ENCODE measurements at places on chromosomes 16 and 17.
A peak's percentile ranks its signal among the peaks of the same experiment; 100 is the strongest.

- no peak for DNase-seq
These were observed 84.2 kb downstream of the ZFHX3 start for GRCh38 chr16:72963533-72964315.

DNA sequence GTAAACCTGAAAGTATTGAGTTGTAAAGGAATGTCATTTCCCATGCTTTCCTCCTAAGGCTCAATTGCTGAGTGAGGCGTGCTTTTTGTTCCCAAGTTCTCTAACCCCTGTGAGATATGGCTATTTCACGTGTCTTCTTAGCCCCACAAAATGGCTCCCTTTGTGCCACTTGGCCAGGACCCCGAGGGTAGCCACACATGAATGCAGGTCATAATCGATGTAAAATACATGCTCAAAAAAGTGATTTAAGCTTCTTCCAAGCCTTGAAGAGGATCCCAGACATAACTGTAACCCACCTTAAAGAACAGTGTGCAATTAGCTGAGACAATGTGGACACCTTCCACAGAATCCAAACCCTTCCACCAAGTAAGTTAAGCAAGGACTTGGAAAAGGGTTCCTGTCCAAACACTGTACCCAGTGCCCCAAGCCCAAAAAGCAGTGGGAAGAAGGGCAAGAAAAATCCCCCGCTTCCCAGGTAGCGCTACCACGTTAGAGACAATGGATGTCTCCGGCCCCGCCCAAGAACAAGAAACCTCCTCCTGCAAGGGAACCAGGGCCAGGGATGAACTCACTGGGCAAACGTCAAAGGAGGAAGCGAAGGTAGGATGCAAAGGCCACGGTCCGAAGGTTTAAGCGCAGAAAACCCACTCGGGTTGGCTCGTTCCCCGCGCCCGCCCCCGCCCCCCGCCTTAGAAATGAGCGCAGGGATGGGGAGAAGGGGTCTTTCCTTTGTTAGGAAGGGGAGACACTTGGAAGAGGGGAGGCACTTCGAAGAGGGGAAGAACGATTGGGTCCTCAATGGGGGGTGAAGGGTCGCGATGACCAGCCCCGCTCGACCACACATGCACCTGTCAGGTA is 1.2 kb downstream of the JPT1 start:
- DNase-seq: peak; percentile 44

DNA sequence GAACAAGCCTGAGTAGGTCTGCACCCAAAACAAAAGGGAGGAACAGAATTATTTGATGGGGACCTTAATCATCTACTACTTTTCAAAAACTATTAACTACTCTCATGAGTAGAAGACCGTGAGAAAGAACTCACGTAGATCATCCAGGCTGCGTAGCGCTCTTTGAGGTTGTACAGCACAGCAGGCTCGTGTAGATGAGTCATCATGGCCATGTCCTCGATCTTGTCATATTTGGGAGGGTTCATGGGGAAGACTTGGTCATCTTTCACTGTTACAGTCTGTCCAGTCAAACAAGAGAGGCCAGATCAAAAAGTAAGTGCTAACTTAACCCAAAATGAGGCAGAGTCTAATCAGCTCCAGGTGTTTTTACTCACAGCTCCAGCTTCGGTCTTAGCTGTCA is 2.3 kb downstream of the MYH1 start:
- no peak for DNase-seq

- no peak for DNase-seq
These were observed 11.5 kb downstream of the MAPT start for GRCh38 chr17:45905814-45906213.

GRCh38 chr17:17810895-17811248 is 25.9 kb downstream of the SREBF1 start:
- no peak for DNase-seq

DNA sequence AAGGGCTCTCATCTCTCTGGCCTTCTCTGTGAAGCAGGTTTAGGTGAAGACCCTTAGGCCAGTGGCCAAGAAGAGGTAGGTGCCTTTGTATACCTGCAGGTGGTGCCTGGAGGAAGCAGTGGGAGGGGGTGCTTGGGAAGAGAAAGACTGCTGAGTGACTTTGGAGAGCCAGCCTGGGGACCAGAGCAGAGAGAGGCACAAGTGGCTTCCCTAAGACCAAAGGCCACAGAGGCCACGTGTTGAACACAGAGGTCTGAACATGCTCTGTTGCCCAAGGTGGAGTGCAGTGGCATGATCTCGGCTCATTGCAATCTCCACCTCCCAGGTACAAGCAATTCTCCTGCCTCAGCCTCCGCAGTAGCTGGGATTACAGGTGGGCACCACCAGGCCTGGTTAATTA is 103.5 kb downstream of the CPPED1 start:
- no peak for DNase-seq

- no peak for DNase-seq
These were observed 31.9 kb downstream of the MSI2 start for GRCh38 chr17:57288040-57288772.

GRCh38 chr17:49676276-49676868 is 1.5 kb downstream of the SPOP start:
- DNase-seq: no peak

- no peak for DNase-seq
These were observed 33.3 kb downstream of the OR1D5 start for GRCh38 chr17:3030096-3030495.

DNA sequence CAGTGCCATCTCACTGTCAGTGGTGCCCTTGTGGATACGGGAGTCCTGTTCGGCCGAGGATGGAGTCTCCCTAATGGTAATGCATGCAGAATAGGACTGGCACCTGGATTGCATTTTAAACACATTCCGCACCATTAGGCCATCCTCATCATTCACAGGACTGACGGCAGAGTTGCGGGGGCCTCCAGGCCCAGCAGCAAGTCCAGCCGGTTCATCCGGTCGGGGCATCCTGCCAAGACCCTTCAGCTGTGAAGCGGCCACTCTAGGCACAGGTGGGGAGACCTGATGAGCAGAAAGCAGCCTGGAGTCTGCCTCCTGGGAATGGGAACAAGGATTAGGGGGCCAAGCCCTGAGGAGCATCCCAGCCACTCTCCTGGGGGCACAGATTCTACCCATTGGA is 90.3 kb upstream of the XYLT1 start:
- no peak for DNase-seq

DNA sequence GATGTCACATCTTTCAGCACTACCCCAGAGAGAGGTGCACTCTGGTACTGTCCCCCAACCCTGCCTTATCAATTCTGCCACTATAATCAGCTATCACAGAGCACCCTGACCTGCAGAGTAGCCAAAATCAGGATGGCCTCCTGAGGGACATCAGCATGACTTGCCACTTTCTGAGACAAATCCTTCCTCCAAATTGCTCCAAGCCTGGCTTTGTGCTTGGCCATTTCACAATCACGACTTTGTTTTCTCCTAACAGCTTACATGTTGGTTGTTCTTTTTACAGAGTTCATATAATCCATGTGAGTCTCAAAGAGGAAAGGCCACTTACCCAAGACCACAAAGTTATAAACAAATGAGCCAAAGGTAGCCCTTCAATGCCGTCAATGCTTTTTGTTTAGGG is 449.0 kb upstream of the CDH5 start:
- no peak for DNase-seq

DNA sequence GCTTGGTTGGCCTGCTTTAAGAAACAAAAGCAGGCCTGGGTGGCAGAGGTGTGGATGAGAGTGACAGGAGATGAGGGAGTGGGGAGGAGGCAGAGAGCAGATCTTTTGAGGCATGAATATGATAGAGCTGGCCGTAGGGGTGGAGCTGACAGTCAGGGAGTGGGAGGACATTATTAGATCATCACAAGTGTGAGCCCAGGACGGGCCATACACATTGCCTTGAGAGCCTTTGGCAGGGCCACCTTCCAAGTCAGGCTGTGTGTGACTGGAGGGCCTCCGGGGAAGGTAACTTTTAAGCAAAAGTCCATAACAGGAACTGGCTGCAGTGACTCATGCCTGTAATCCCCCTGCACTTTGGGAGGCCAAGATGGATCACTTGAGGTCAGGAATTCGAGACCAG is 26.3 kb downstream of the GINS3 start:
- DNase-seq: no peak

- DNase-seq: no peak
These were observed 118.2 kb upstream of the SMURF2 start for GRCh38 chr17:64780096-64781013.

GRCh38 chr16:19338335-19338734 is 52.8 kb downstream of the CLEC19A start:
- peak; percentile 42 for DNase-seq

GRCh38 chr17:12320286-12320685 is 299.6 kb downstream of the MAP2K4 start:
- DNase-seq: no peak

GRCh38 chr17:59634632-59635541 is 15.2 kb downstream of the CLTC start:
- DNase-seq: no peak

- DNase-seq: no peak
These were observed 77.2 kb upstream of the TBX2 start for GRCh38 chr17:61322325-61323002.

DNA sequence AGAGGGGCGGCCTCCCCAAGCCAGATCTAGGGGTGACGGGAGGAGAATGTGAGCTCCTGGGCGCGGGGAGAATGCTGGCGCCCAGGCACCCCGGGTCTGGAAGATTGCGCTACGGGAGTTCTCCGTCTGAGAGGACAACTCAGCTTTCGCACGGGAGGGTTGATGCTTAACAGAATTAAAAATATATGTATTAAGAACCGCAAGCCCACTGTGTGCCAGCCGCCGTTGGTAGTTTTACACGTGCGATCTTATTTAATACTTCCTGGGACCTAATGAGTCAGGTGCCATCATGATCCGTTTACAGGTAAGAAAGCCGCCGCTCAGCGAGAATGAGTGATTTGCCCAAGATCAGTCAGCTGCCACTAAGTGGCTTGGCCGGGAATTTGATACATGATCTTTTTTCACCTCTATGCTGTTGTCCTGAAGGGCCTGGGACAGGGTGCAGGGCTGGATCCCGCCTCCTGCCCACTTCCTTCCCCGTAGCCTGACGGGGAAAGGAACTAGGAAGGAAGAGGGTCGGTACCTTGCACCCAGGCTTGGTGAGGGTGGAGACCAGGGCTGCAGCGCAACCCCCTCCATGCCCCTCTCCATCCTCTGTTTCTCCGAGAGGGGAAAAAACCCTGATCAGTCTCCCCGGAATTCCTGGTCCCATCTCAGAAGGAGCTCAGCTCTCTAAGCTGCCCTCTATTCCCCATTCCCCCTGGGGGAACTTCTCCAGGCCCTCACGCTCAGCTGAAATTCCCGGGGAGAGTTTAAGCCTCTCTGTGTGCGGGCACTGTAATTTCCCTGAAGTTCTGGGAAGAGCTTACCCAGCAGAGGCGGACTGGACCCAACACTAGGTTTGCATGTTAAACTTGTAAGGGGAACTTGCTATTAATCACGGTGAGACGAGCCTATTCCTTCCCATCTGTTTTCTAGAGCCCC is 983 bp downstream of the VAT1L start:
- DNase-seq: no peak

DNA sequence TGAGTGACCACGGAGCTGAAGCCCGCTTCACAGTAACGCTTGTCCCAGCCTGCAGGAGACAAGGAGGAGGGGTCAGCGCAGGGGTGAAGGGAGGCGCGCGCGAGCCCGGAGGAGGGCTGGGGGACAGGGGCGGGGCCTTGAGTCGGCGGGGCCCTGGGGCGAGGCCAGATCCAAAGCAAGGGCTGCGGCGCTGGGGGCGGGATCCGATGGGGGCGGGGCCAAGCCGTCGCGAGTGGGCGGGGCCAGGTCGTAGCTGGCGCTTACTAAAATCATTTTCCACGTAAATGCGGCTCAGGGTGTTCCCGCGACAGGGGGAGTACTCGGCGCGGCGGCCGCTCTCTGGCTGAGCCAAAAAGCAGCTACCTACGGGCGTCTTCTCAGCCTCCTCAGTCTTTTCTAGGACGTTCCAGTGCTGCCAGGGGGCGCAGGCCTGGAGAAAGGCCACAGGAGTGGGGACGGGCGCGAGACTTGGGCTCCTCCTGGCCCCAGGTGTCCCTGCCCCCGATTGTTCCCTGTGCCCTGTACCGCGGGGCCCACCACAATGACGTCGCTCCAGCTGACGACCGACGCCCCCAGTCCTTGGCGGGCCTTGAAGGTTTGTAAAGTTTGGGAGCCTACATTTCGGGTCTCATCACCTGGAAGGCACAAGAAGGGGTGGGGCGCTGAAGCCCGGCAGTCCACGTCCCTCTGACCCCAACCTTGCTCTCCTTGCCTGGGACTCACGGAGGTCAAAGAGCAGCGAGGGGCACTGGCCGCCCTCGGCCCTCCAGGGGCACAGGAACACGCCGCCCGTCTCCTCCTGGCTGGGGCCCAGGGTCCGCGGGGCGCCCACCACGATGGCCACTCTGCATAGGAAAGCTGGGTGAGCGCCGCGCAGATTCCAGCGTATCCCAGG is 3.9 kb downstream of the ITGA2B start:
- peak; percentile 94 for DNase-seq

GRCh38 chr17:50439008-50439407 is 13.0 kb downstream of the ACSF2 start:
- no peak for DNase-seq

DNA sequence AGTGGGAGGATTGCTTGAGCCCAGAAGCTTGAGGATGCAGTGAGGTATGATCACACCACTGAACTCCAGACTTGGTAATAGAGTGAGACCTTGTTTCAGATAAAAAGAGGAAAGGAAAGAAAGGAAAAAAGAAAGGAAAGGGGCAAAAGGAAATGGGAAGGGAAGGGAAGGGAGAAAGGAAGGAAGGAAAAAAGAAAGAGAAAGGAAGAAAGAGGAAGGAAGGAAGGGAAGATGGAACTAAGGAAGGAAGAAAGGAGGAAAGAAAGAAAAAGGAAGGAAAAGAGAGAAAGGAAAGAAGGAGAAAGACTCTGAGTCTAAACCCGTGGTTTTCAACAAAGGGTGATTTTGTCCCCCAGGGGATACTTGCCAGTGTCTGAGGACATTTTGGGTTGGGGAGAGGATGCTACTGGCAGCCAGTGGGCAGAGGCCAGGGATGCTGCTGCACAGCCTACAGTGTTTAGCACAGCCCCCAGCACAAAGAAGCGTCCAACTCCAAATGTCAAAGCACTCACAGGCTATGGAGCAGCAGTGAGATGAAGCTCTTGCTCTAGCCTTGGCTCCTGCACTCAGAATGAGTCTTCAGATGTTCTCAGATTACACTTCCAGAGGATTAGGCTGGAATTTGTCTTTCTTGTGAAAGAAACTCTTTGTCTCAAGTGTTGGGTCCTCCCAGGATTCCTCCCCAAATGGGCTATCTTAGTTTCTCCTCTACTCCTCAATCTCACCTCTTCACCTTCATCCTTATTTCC is 64.2 kb downstream of the BMERB1 start:
- DNase-seq: no peak

- DNase-seq: no peak
These were observed 285.8 kb downstream of the WWOX start for GRCh38 chr16:78385086-78385805.

DNA sequence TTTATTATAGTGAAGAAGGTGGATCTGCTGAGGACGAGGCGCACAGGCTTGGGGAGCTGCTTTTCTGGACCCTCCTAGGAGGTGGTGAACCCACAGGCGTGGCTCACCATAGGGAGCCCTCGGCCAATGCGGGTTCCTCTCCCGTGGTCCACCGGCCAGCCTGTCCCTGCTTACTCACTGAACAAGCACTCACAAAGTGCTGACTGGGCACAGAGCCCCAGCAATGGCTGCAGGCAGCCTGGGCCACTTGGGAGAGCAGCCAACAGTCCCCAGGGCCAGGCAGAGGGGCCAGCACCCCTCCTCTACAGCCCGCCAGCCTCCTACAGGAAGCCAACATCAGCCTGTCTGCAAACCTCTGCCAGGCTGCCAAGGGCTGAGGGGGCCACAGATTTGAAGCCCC is 19.1 kb upstream of the NCBP3 start:
- DNase-seq: no peak
